ENCODE measurements at places on chromosomes 2 and 18. TPM values are rescaled to one million over a fixed set of nuclear protein-coding genes. Genes with fewer than 3 reads are reported as not detected.

The CD8B2 gene
- total RNA-seq, result not detected

The EVX2 gene
- total RNA-seq, result not detected

The EFR3B gene
- 0.83 TPM for total RNA-seq

The SKOR2 gene
- not detected for total RNA-seq

The CDCA7 gene
- total RNA-seq, result 4.7 TPM

The PLEKHH2 gene
- 5.7 TPM for total RNA-seq
